ENCODE measurements at places on chromosomes 11 and 22. TPM values are rescaled to one million over a fixed set of nuclear protein-coding genes. Genes with fewer than 3 reads are reported as not detected.

The HTATIP2 gene
- polyA plus RNA-seq = not detected

The LRRC56 gene
- 1.4 TPM for polyA plus RNA-seq

The ALDH3B2 gene
- not detected for polyA plus RNA-seq

The C22orf15 gene
- polyA plus RNA-seq = 2.5 TPM

The SNRPD3 gene
- 212 TPM for polyA plus RNA-seq

The PKDREJ gene
- not detected for polyA plus RNA-seq

The MPST gene
- polyA plus RNA-seq = 45.0 TPM

The LRRC4C gene
- 0.21 TPM for polyA plus RNA-seq
